ENCODE measurements at places on chromosomes 7 and 10.
A peak's percentile ranks its signal among the peaks of the same experiment; 100 is the strongest.

- no peak for DNase-seq
Observed at GRCh38 chr10:108956149-108956548, 967.2 kb downstream of the XPNPEP1 start.

DNA sequence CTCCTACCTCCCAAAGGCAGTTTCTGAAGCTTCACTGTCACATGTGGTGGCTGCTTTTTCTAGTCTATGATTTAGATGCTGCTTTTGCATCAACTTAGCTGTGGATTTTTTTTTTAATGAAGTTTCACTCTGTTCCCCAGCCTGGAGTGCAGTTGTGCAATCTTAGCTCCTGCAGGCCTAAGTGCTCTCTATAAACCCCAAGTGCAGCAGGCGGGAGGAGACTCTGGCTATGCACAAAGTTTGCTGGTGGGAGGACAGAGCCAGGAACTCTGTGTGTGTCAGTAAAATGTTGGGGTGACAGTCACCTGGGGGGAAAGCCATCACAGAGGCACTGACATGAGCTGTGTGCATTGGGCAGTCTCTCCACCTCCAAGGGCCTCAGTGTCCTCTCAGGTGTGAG, 138.8 kb upstream of the FAM20C start:
- no peak for DNase-seq

GRCh38 chr10:126889421-126889820, 15.8 kb upstream of the DOCK1 start:
- no peak for DNase-seq

- DNase-seq, result no peak
Observed at GRCh38 chr10:119776536-119776935, 50.7 kb downstream of the INPP5F start.

GRCh38 chr10:24908793-24909423, 43.5 kb downstream of the PRTFDC1 start:
- no peak for DNase-seq

GRCh38 chr10:48616436-48616835, 11.6 kb upstream of the ARHGAP22 start:
- DNase-seq, result no peak

DNA sequence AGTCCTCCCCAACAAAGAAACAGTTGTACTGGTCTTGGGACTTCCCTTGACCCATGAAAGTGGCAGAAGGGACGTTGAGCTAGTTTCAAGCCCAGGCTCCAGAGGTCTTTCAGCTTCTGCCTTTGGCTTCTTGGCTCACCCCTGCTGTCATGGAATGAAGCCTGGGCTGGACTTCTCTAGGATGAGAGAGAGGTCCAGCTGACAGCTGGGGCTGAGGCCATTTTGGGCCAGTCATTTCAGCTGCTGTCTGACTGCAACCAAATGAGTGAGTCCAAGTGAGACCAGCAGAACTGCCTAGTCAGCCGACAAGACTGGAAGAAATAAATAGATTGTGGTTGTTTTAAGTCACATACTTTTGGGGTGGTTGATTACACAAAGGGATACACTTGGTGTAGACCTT, 76.6 kb downstream of the TMEM178B start:
- DNase-seq, result no peak

DNA sequence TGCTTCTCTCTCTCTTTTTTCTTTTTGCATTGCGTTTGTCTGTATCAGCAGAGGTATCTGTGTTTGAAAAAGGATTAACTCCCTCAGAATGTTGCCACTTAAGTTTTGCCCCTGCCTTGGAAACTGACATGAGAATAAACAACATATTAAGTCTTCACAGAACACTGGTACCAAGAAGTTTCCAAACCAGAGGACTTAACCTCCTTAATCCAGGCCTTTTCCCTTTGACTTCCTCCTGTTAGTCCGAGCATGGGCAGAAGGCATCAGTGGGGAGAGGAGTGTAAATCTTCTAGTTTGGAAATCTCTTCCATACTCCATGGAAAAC, 681.4 kb downstream of the LRMDA start:
- DNase-seq, result no peak

DNA sequence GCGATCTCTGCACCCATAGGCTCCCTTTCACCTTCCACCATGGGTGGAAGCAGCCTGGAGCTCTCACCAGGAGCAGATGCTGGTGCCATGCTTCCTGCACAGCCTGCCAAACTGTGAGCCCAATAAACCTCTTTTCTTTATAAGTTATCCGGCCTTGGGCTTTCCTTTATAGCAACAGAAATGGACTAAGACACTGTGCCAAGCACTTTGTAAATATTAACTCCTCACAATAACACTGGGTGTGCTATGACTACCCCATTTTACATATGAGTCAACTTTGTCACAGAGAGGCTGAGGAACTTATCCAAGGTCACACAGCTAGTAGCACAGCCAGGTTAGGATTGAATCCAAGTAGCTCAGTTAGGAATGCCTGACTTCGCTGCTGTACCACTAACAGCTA, 79.7 kb upstream of the KCNMA1 start:
- DNase-seq, result no peak

DNA sequence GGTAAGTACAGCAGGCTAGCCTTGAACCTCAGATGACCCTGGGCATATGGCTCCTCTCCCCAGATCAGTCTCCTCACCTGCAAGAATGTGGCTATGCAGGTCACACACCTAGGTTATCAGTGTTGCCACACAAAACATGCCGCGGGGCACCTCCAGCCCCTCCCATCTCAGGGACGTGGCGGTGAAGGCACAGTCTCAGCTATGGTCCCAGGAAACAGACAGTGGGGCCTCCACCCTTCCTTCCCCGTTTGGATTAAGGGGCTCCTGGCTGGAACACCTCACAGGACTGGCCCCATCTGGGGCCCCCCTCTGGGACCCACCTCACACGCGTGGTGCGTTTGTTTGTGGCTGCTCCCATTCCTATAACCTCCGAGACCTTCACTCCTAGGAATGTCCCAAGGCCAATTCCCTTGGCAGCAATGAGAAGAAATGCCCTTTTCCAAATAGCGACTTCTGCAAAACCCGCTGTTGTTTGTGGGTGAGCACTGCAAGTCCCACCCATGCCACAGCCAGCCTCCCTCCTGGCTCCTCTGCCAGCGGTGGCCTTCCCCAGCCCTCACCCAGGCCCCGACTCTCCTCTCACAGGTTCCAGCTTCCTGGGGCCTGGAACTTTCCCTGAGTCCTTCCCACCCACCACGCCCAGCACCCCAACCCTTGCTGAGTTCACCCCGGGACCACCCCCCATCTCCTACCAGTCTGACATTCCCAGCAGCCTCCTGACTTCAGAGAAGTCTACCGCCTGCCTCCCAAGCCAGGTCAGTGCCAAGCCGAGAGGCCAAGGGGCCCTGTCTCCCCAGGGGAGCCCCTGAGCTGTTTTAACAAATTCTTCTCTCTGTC, 17.1 kb downstream of the ZMIZ2 start:
- DNase-seq, result no peak

DNA sequence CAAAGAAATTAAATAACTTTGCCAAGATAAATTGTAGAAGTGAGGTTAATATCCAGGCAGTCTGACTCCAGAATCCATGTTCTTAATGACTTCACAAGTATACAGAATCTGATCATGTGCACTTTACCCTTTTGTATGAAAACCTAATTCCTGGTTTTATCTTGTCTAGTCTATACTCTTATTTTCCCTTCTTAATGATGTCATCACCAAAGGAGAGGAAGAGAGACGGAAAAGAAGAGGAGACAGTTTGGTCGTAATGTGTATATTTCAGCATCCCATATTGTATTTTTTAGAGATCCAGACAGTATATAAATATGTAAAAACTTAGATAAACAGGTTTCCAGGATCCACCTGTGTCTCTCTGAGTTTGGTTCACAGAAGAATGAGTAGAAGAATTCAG, 159.9 kb upstream of the MDFIC start:
- DNase-seq, result no peak

DNA sequence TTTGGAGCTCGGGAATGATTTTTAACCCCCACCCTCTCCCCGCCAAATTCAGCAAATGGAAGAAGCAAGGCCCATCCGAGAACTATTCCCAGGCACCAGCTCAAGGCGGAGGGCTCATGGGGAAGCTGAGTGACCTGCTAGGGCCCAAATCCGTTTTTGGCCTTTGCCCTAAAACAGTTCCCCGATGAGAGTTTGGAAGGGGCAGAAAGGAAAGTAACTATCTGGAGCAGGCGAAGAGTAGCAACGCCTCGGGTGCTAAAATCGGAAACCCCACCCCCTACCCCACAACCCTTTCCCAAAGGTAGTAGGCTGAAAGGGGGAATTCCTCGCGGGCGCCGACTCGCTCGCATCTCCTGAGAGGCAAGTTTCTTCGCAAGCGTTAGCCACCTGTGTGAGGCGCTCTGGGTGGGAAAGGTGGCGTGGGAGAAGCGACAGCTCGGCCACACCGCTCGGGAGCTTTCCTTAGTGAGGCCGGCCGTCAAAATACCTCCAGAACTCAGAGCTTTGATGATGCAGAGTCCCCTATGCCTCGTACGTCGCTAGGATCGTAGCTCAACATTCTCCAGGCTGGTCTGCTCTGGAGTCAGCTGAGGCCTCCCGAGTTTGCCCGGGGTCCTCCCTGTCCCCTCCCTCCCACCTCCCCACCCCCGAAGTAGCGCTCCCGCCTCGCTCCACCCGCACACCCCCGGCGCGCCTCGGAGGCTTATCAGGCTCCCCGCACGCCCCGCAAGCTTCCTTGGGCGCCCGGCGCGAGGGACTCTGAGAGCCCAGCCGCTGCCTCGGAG, 642 bp upstream of the PRKG1 start:
- peak; percentile 50 for DNase-seq

- DNase-seq, result no peak
Observed at GRCh38 chr10:17244700-17245365, 16.8 kb downstream of the VIM start.

DNA sequence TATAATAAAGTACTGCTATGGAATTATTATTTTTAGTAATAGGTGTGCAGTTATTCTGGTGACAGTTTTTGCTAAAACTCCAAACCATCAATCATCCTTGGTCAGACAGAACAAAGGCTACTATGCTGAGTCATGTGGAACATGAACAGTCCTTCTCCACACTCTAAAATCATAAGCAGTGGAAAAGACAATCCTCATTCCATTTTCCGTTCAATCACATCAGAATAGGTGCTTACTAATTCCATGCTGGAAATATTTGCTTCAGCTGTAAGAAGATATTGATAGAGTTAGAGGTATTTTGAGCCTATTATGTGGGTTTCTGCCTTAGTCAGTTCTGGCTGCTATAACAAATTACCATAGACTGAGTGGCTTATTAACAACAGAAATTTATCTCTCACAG, 82.9 kb downstream of the FAM13C start:
- DNase-seq, result no peak

- no peak for DNase-seq
Observed at GRCh38 chr10:52533986-52534385, 219.9 kb downstream of the DKK1 start.

DNA sequence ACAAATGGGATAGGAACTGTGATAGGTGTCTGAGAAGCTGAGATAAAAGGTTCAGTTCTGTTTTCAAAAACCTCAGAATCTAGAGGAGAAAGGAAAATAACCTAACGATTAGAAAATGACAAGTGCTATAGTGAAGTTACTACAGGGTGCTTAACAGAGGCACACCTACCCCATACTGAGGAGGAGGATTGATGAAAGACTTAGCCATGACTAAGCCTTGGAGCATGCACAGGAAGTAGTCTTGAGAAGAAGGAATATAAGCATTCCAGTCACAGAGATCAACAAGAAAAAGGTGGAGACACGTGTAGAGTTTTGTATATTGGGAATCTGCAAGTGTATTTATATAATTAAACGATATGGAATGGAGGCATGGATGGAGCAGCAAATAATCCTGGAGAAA, 1225.5 kb upstream of the CELF2 start:
- no peak for DNase-seq

DNA sequence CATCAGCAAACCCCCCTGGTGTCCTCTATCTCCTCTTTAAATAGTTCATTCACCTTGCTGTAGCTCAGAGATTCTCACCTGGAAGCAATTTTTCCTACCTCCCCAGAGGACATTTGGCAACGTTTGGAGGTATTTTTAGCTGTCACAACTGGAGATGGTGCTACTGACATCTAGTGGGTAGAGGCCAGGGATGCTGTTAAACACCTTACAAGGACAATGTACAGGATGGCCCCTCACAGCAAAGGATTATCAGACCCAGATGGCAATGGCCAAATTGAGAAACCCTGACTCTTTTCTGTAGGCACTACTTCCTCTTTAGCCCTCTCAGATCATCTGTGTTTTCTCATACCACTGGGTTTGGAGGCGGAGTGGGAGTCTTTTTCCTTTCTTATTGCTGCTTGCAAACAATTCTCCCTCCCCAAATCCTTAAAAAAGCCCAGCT, 13.2 kb upstream of the TRA2A start:
- no peak for DNase-seq

DNA sequence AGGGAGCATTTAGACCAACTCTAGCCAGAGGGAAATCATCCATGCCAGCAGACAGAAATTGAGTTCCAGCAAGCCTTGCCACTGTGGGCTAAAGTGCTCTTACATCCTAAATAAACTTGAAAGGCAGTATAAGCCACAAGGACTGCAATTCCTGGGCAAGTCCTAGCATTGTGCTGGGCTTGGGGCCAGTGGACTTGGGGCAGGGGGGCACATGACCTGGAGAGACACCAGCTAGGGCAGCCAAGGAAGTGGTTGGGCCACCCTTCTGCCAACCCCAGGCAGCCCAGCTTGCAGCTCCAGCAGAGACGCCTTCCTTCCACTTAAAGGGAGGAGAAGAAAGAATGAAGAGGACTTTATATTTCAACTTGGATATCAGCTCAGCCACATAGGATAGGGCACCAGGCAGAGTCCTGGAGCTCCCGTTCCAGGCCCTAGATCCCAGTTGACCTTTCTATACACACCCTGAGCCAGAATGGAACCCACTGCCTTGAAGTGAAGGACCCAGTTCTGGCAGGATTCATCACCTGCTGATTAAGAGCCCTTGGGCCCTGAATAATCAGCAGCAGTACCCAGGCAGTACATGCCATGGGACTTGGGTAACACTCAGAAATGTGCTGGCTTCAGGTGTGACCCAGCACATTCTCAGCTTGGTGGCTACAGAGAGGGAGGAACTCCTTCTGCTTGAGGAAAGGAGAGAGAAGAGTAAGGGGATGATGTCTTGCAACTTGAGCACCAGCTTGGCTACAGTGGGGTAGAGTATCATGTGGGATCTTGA, 153.0 kb downstream of the GNAI1 start:
- DNase-seq, result no peak

DNA sequence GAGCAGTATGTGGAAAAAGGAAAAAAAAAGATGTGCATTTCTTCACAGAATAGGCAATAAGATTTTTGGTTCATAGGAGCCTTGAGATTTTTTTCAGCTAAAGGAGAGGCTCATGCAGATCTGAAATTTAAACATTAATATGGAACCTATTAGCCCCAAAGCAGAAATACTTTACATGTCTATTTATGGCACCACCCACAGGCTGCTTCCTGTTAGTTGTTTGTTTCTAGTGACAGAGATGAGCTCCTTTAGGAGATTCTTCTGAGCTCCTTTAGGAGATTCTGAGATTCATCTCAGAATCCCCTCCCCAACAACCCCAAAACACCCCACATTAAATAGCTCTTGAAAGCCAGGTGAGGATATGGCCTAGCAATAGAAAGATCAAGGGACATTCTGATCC, 27.9 kb upstream of the HPS1 start:
- DNase-seq, result no peak

- DNase-seq, result no peak
Observed at GRCh38 chr10:115980470-115980869, 292.5 kb downstream of the GFRA1 start.

Measured in left colon (tissue), 2 donors.